Activated CD4-positive, alpha-beta T cell treated with anti-CD3 and anti-CD28 coated beads, Interleukin-2, amount 50 U/mL, for 48 hours (primary cell): ENCODE measurements at places on chromosomes 7 and 10.

GRCh38 chr7:115249080-115249479, 327.2 kb downstream of the MDFIC start:
- no peak for DNase-seq

GRCh38 chr10:8102708-8103401, 48.4 kb downstream of the GATA3 start:
- DNase-seq = no peak

DNA sequence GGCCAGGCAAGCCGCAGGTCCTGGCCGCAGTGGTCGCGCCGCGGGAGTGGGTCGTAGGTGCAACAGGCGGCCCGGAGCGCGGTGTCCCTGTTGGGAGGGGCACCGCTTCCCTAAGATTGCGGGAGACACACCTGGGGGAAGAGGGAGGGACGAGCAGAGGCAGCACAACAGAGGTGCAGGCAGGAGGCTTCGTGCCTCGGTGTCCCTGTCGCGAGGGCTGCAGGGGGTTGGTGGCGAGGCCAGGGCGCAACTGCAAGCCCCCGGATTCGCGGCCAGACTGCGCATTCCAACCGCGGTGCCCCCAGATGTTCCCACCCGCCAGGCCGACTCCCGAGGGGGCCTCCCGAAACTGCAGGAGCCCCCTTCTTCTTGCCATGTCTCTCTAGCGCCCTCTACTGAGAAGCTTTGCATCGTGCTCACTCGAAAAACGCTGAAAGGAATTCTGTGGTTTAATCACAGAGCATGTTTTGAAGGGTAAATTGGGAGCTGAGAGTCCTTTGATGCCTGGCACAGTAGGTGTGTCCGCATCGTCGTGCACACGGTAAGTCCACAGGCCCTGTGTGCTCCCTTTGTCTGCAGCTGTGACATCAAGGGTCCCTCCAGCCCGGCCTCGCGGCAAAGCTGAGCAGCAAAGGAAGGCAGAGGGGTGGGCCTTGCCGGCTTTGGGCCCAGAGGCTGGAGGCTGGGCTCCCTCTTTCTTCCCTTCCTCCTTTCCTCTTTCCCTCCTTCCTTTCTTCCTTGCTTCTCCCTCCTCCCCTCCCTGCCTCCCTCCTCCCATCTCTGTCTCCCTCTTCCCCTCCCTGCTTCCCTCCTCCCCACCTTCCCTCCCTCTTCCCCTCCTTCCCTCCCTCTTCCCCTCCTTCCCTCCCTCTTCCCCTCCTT, 6.2 kb upstream of the MBL2 start:
- DNase-seq = no peak

DNA sequence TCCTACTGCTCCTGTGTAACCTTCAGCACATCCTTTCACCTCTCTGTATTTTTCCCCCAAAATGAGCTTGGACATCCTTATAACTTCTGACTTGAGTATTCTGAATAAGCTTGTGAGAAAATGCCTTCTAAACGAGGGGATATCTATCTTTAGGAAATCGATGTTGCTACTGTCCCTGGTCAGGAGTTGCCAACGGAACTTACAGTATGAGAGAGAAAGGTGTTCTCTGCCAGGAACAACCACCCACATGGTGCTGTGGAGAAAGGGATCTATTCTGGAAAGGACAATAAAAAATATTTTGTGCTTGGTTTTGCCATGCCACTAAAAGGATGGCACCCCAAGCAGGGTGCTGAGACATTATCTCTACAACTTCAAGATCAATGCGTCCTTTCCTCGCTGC, 186.6 kb upstream of the AOAH start:
- no peak for DNase-seq

DNA sequence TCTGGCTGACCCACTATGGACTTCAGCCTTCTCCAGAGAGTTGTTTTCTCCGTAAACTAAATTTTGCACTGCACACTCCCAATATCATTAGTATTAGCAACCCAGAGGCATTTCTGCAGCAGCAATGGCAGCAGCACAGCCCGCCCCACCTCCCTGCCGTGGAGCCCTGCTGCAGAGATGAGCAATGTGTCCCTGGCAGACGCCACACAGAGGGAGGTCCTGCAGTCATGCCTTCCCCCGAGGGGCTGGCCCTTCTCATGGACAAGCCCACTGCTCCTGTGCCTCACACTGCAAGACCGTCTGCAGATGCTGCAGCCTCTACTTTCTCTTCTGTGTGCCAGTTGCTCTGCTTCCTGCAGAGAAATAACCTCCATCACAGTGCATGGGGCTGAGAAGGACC, 393.4 kb upstream of the MKI67 start:
- no peak for DNase-seq
